NCI-H226 (cell line): ENCODE measurements at places on chromosomes 11 and 22.

GRCh38 chr11:20117291-20117690 is 43.0 kb downstream of the DBX1 start:
- no peak for DNase-seq

DNA sequence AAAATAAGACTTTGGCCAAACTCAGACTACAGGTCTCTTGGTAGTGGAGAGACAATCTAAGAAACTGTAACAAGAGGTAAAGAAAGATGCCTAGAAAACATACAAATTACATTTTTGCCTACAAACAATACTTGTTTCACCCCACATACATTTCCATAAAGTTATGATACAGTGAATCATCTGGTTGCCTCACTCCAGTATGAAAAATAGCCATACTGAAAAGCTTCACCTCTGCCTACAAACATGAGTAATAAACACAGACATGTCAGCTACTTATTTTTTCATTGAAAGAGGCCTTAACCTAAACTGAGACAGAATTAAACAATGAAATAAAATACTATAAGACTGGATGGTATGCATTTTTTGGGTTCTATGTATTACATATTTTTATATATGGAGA is 1463.0 kb downstream of the FAM181B start:
- no peak for DNase-seq

DNA sequence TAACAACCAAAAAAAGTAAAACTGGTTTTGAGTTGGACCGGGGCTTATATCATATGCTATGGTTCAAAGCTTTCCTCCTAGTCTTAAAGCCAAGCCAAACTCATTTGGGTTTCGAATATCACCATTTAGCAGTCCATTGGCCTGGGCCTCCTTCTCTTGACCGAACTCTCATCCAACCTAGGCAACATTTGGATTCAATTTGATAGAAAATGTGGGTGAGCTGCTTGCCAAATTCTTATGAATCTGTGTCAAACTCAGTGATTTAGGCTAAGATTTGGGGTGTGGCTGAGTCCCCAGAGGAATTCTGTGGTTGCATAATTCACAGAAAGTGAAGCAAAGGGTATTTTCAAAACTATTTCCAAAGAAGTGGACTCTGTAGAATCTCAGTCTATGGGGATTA is 83.7 kb downstream of the BLID start:
- DNase-seq, result no peak

GRCh38 chr22:43625242-43625641 is 186.9 kb downstream of the EFCAB6 start:
- no peak for DNase-seq

GRCh38 chr22:23398701-23399366 is 181.3 kb downstream of the IGLL1 start:
- DNase-seq, result no peak

DNA sequence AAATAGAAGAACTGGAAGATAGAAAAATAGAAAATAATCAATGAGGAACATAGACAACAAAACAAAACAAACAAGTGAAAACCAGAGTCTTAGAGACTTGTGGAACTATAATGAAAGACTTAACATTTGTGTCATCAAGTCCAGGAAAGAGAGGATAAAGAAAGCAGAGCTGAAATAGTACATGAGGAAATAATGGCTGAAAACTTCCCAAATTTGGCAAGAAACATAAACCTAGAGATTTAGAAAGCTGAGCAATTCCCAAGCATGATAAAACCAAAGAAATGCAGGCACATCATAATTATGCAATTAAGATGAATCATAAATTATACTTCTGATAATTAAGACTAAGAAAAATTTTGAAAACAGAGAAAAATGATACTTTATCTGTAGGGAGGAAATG is 614.5 kb downstream of the ETS1 start:
- no peak for DNase-seq
